Dermis blood vessel endothelial cell (primary cell): ENCODE measurements at places on chromosomes 12 and 14. TPM values are rescaled to one million over a fixed set of nuclear protein-coding genes. Genes with fewer than 3 reads are reported as not detected.

CYP46A1 gene
- under 0.01 and 0.14 TPM in 2 replicates for total RNA-seq

HSPA2 gene
- 5.4 and 7.0 TPM in 2 replicates for total RNA-seq

NTN4 gene
- total RNA-seq: 469 and 711 TPM in 2 replicates

KRT85 gene
- total RNA-seq: not detected in 2 replicates

PPP1R13B gene
- 20.9 and 27.5 TPM in 2 replicates for total RNA-seq

SMCO3 gene
- 1.2 and 1.6 TPM in 2 replicates for total RNA-seq

CACNA1C gene
- total RNA-seq: 0.14 and 1.5 TPM in 2 replicates

GRCh38 chr12:20194171-20194570 lies 174.2 kb upstream of the PDE3A start:
- DNase-seq: peak; percentile 18

DNA sequence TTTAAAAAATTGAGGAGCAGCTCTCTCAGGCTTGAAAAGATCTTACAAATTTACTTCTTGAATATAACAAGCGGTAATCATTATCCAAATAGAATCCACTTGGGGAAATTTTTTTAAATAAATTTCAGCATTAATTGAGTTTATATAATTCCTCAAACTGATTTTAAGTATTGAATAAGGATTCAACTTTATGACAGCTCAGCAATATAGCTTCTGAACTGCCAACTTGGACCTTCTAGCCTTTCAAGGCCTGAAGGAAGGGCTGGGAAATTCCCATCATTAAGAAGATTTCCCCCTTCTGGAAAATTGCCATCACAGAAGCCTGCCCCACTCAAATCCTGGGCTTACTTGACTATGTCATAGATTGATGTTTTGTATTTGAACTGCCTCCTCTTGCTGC lies 57.5 kb upstream of the GARIN2 start:
- peak; percentile 9 for DNase-seq

GRCh38 chr14:27862684-27863083 lies 903.9 kb upstream of the FOXG1 start:
- no peak for DNase-seq

GRCh38 chr14:52000696-52001095 lies 11.3 kb downstream of the RTRAF start:
- DNase-seq: no peak

DNA sequence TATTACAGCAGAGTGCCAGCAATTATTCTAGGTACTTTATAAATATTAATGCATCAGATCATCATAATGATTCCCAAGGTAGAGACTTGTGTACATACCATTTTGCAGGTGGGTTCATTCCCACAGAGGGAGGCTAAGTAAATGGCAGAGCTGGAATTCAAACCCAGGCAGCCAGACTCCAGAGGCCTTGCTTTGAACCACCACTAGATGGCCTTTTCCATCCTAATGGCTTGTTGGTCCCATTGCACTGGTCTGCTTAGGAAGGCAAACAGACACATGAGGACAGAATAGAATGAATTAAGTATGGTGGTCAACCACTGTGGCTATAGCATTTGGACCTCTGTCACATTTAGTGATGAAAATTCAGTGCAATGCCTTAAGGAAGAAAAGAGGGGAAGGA lies 158.7 kb downstream of the METTL25 start:
- peak; percentile 37 for DNase-seq

DNA sequence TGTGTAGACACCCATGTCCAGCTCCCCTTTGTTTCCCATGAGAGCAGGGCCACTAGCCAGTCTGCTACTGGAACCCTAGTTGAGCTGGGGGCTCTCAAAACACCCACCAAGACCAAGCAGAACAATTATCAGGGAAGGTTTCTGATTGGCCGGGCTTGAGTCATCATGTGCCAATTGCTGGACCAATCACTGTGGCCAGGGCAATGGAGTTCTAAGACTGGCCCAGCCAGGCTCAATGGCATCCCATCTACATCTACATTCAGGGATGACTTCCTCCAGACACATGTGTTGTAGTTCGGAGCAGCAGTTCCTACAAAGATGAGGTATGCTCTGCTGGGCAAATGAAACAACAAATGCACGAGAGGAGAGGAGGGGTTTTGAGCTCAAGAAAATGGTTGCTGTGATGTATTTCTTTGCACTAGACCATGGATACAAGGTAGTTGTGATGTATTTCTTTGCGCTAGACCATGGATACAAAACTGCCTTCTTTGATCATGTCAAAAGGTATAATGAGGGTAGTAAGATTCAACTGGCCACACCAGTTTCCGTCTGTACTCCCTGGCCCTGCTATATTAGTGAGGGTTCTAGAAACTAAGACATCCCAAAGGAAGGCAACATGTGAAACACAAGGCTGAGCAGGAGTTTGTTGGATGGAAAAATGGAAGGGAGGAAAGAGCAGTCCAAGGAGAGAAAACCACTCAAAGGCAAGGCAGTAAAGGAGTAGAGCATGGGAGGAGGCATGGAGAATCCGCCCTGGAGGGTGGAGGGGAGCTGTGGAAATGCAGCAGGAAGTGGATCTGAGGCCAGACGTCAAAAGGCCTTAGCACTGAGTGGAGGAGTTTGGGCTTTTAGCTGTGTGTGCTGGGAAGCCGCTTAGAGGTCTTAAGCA lies 8.9 kb upstream of the WSCD2 start:
- DNase-seq: no peak

DNA sequence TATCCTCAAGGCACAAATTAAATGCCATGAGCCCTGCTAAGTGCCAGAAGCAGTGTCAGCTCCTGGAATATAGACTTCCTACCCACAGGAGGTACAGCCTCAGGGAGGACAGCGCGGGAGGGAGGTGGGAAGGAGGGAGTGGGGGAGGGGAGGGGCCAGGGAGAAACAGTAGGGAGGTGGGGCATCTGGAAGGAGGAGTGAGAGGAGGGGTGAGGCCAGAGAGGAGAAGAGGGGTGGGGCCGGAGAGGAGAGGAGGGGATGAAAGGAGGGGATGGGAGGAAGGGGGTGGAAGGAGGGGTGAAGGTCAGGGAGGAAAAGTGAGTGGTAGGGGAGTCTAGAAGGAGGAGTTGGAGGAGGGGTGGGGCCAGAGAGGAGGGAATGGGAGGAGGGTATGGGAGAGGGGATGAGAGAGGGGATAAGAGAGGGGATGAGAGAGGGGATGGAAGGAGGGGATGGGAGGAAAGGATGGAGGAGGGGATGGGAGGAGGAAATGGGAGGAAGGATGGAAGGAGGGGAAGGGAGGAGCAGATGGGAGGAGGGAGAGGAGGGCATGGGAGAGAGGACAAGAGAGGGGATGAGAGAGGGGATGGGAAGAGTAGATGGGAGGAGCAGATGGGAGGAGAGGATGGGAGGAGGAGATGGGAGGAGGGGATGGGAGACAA lies 9.2 kb upstream of the CCDC197 start:
- DNase-seq: no peak

GRCh38 chr12:13229504-13229903 lies 33.0 kb downstream of the EMP1 start:
- DNase-seq: no peak

- no peak for DNase-seq
These were observed 24.4 kb downstream of the IRF2BPL start for GRCh38 chr14:77003960-77004710.

DNA sequence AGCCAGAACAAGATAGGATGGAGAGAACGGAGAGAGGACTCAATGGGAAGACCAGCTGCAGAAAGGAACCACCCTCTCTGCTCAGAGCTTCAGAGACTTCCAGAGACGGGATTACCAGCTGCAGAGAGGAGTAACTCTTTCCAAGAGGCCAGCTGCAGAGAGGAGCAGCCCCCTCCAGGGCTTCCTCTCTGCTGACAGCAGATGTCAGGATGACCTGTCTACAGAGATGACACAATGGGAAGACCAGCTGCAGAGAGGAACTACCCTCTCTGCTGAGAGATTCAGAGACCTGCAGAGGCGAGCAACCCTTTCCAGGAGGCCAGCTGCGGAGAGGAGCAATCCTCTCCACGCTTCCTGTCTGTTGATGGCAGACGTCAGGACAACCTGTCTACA lies 61.8 kb downstream of the KLRG1 start:
- DNase-seq: no peak
